WTC11 (cell line): ENCODE measurements at places on chromosomes 3 and 15. TPM values are rescaled to one million over a fixed set of nuclear protein-coding genes. Genes with fewer than 3 reads are reported as not detected.

Gene SRGAP3
- total RNA-seq = 11.8 to 17.9 TPM (median 12.1 TPM) in 3 replicates

- H3K4me3 ChIP-seq = peak overlapping the region; percentile 80
- H3K4me1 ChIP-seq = peaks cover 21% of the 10 kb centered on the region
- H3K27me3 ChIP-seq = peaks cover 71% of the 10 kb centered on the region
- no peak overlapping the region for H3K27ac ChIP-seq
- no peak for DNase-seq
- no peaks in the 10 kb centered on the region for H3K36me3 ChIP-seq
Measured at GRCh38 chr3:156817646-156818272, 8.4 kb upstream of the LEKR1 start.

- H3K36me3 ChIP-seq = peaks cover 8% of the 10 kb centered on the region; the same call in 1 of the 2 replicates
- H3K27me3 ChIP-seq = no peaks in the 10 kb centered on the region
- peaks cover 17% of the 10 kb centered on the region for H3K4me1 ChIP-seq
Measured at GRCh38 chr3:10238345-10239183, 9.7 kb upstream of the TATDN2 start.

DNA sequence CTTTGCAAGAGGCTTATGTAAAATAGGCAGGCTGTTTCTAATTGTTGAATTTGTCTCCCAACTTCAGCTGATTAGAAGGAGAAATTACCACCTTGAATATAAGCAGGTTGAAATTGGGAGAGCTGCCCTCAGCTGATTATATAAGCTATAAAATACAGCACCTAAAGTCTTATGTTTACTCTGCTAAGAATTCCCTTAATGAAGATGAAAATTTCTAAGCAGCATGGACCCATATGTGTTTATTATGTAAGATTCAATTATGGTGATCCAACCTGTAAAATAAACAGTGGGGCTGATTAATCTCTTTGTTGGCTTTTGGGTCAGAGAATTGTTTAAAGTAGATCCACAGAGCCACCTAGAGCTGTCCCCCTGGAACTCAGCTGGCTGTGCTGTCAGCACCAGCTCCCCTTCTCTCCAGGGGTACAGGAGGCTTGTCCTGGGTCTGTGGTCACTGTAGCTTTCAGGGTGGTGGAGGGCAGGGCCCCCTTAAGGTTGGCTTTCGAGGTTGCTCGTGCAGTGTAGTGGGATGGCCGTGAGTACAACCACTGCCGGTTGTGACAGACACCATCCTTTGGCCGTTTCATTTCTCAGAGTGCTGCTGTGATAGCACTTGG lies 9.5 kb downstream of the SLCO3A1 start:
- peaks cover 3% of the 10 kb centered on the region; the same call in 1 of the 2 replicates for H3K27me3 ChIP-seq
- H3K36me3 ChIP-seq = no peaks in the 10 kb centered on the region
- no peak for DNase-seq
- H3K4me1 ChIP-seq = peaks cover 31% of the 10 kb centered on the region
- no peak overlapping the region for H3K4me3 ChIP-seq
- peak overlapping the region; percentile 32; the same call in 1 of the 2 replicates for H3K27ac ChIP-seq

- no peaks in the 10 kb centered on the region for H3K27me3 ChIP-seq
- no peak for DNase-seq
- no peak overlapping the region for H3K27ac ChIP-seq
- peaks cover 3% of the 10 kb centered on the region for H3K4me1 ChIP-seq
Measured at GRCh38 chr15:64930019-64930652, 18.4 kb downstream of the ANKDD1A start.
